A673 (cell line): ENCODE measurements at places on chromosomes 11 and 22. TPM values are rescaled to one million over a fixed set of nuclear protein-coding genes. Genes with fewer than 3 reads are reported as not detected.

PVALB gene
- not detected in 2 replicates for total RNA-seq

CCDC73 gene
- total RNA-seq, result not detected in 2 replicates

TRIM29 gene
- total RNA-seq, result not detected in 2 replicates

GRCh38 chr11:129951201-129951865, 51.3 kb downstream of the PRDM10 start:
- DNase-seq, result no peak

GRCh38 chr11:97937501-97937900, 1083.2 kb upstream of the CNTN5 start:
- no peak for DNase-seq

DNA sequence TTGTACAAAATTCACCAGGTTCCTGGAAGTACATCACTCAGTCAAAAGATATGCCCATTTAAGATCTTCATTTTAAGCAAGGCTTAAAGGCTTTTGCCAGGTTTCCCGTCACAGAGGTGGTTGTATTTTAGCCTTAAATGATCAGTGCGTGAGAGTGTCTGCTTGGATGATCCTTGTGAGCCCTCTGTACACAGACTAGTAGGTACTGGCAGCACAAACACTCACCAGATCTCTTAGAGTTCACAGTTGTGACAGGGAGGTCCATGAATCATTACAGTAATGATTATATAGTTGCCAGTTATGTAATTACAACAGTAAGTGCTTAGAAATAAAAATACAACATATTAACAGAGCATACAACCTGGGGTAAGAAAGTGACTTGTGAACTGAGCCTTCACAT, 84.2 kb upstream of the SLC25A18 start:
- DNase-seq, result no peak

DNA sequence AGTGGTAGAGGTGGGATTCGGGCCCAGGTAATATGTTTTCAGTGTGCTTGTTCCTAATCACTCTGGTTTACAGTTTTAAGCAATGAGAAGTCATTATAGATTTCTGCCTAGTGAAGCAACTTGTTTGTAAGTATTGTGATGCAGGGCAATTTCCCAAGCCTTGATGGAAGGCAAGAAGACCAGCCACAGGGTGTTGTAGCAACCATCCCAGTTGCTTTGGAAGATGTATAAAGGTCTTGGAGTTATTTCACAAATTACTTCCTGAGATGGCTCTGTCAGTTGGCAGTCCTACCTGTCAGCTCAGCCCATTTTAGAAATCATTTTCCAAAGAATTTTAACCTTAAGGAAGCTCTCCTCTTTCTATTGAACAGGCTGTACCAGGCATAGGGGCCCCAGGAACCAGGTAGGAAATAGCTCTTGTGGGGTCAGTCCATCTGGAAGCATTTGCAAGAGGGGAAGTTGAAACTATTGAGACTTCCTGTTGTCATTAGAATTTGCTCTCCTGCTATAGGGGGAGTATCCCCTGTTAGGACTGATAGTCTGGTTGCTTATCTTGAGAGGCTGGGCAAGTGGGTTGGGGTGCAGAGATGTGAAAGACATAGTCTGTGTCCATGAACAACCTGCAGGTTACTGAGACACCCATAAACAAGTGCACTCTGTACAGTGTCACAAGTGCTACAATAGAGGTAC, 47.9 kb downstream of the STIM1 start:
- no peak for DNase-seq

DNA sequence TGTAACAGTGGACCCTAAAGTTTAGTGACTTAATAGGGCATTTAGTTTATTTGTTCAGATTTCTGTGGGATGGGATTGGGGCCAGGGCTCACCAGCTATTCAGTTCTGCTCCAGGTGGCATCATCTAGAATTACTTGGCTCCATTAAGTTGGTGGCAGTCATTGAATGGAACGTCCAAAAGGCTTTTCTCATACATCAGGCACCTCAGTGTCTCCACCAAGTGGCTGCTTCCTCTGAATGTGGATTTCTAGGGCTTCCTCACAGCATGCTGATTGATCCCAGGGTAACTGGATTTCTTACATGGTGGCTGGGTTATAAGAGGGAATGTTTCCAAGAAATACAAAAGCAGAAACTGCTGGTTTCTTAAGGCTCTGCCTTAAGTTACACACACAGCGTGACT, 34.7 kb downstream of the USP47 start:
- DNase-seq, result peak; percentile 45

DNA sequence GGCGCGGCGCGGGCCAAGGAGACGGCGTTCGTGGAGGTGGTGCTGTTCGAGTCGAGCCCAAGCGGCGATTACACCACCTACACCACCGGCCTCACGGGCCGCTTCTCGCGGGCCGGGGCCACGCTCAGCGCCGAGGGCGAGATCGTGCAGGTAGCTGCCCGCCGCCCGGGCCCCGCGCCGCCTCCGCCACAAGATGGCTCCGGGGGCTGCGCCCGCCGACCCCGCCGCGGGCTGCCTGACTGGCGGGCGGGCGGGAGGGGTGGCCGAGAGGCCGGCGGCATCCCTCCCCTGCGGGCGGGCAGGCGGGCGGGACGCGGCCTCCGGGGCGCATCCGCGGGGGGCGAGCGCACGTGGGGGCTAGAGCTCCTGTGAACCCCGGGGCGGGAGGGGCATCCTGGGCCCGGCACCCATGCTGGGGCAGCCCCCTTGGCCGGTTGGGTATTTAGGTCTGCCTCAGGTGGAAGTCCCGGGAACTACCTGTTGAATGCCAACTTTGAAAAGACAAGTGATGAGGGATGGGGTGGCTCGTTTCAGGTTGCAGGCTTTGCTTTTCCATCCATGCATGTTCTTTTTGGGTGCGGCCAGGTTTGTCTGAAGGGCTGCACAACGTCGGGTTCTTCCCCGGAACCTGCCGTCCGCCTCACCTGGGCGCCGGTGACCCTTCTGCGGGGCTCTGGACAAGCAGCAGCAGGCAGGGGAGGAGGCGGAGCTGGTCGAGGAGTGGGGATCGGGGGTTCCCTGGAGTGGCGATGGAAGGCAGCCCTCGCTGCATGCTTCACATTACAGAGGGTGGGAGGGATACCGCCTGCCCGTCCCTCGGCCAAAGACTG, 760 bp downstream of the ZNRF3 start:
- peak; percentile 30 for DNase-seq

DNA sequence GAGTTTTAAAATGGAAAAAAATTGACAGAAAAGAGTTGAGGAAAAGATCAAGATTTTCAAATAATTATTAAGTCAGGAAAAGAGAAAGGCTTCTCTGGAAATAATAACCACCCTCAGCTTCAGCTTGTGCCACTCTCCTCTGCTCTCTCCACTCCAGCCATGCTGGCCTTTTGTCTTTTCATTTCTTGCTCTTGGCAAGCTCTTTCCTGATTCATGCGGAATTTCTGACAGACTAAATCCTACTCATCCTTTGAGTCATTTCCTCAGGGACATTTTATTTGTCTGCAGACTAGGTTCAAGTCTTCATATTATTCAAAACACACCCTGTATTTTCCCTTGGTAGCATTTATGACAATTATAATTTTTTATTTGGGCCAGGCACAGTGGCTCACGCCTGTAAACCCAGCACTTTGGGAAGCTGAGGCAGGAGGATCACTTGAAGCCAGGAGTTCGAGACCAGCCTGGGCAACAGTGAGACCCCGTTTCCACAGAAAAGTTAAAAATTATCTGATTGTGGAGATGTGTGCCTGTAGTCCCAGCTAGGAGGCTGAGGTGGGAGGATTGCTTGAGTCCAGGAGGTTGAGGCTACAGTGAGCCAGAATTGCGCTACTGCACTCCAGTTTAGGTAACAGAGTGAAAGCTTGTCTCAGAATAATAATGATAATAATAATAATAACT, 7.8 kb upstream of the P4HA3 start:
- peak; percentile 90 for DNase-seq
